Thyroid gland (tissue), 4 donors: ENCODE measurements at places on chromosomes 7 and 10. TPM values are rescaled to one million over a fixed set of nuclear protein-coding genes. Genes with fewer than 3 reads are reported as not detected.

DNA sequence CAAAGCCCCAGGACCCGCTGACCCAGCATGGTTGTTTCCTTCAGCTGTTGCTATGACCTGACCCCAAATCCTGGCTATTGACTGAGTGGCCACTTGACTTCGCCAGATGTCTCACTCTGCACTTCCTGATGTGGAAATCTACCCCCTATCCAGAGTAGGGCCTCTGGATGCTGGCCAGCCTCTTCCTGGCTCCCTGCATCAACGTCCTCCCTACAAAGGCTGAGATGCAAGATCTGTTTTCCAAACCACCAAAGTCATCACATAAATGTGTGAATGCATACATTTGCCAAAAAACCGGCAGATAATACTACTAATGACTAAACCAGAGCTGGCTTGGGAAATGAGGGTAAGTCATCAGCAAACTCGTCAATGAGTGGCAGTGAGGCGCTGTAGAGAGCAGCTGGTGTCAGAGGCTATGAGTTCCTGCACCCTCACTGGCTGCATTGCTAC is 70.4 kb downstream of the PYROXD2 start:
- peak; percentile 39 for DNase-seq

DNA sequence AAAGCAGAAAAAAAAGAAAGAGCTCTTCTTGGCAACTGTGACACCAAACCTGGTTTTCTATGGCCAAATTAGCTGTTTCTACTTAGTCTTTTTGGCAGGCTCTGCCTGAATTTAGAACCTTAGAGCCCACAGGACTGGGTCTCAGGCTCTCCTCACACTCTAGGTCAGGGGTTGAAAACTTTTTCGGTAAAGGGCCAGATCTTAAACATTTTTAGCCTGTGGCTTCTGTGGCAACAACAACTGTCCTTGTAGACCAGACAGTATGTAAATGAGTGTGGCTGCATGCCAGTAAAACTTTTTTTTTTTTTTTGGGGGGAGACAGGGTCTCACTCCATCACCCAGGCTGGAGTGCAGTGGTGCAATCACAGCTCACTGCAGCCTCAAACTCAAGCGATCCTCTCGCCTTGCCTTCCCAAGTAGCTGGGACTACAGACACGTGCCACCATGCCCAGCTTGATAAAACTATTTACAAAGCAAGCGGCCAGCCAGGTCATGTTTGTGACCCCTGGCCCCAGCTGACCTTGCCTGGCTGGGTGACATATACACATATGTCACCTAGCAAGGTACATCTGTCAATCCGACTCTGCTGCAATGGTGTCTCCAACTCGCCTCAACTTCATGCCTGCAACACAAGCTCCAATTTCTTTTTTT is 17.4 kb downstream of the KPNA7 start:
- no peak for DNase-seq

DNA sequence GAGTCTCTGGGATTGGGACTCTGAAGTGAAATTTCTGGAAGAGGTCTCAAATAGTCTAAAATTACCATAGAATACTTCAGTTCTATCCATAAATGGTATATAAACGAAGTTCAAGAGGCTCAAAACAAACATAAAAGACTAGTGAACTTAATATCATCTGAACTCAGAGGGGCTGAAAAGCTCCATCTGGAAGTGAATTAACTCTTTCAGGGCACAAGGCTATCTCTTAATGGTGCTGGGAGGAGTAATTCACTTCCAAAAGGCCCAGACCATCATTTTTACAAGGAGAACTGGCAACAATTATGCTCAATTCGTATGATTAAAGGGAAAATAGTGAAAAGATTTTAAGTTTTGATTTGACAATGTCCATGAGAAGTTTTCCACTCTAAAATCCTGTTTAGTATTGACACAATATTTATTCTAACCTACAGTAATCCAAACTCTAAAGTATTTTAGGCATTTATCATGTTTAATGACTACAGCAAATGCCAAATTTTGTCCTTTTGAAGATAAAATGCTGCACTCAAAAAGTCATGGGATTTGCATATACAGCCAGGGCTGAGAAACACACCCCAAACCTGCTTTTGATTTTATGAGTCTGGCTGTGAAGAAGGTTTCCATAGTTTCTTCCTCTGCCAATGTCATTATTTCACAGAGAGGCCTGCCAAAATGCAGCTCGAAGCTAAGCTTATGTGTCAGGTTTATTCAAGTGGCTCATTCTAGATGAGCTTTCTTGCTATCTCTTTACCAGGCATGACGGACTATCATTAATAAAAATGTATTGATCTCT is 143.9 kb downstream of the HIBADH start:
- no peak for DNase-seq

DNA sequence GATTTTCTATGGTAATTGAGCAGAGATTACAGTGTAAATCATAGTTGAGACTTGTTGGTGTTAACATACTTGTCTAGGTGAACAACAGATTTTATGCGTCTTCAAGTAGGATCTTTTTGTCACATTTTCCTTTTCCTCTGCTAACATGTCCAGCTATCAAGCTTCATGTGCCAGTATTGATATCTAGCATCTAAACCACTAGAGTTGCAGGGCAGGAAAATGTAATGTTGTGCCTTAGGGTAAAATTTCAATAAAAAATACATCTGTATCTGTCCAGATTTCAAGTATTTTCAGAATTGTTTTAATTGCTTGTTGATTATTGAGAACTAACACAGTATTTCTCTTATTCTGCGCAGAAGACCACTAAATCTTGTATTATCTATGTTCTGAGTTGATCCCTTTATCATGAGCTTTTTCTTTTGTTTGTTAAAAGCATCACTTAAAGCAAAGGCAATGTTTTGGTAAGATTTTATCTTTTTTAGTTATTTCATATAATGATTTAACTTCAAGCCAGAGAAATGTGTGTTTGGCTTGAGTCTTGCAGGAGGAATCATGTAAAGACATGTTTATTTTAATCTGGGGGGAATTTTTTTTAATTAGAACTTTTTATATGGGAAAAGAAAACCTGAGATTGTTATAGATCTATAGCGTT is 16.5 kb downstream of the BICC1 start:
- no peak for DNase-seq

GRCh38 chr10:67771200-67771599 is 66.8 kb downstream of the DNAJC12 start:
- no peak for DNase-seq

DNA sequence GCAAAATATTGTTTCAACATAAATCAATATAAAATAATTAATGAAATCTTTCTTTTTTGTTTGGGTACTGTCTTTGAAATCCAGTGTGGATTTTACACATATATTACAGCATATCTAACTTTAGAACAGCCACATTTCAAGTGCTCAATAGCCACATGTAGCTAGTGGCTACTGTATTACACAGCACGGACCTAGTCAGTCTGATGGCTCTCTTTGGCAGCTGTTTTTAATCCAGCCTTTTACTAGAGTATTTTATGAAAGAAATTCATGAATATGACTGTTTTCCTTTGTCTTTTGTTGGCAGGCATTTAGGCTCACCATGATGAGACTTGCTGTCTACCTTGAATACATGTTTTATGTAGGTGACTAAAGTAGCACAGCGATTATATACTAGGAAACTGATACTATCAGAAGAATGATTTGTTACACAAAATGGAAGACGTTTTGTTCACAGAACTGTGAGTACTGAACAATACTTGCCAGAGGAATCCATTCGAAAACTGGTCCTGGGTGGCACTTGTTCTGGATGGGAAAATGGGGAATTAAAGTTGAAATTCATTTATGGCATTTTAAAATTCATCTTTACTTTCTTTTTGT is 386.7 kb downstream of the PHTF2 start:
- DNase-seq: no peak

- DNase-seq: no peak
Observed at GRCh38 chr10:129605986-129606518, 139.0 kb downstream of the MGMT start.

GRCh38 chr7:157139810-157140510 is 1.2 kb downstream of the UBE3C start:
- no peak for DNase-seq

DNA sequence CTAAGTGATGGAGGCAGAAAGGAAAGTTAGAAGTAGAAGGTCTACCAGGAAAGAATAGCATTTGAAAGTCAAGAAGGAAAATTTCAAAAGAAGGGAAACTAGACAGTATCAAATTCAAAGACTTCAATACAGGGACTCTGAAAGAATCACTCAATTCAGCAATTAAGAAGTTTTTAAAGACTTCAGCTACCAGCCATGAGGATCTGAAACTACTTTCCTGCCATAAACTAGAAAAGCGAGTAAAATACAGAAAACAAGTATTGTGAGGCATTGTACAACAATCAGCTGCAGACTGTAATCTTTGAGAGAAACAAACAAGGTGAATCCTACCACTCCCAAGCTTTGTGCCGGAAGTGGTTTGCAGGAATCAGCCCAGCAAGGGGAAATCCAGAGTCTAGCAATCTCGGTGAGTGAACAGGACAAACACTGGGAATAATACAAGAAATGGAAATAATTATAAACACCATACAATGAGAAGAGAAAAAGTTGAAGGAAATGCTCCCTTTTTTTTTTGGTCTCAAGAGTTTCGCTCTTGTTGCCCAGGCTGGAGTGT is 62.4 kb downstream of the ARHGAP12 start:
- DNase-seq: no peak

GRCh38 chr7:158695726-158696452 is 8.7 kb downstream of the NCAPG2 start:
- DNase-seq: peak; percentile 61

DNA sequence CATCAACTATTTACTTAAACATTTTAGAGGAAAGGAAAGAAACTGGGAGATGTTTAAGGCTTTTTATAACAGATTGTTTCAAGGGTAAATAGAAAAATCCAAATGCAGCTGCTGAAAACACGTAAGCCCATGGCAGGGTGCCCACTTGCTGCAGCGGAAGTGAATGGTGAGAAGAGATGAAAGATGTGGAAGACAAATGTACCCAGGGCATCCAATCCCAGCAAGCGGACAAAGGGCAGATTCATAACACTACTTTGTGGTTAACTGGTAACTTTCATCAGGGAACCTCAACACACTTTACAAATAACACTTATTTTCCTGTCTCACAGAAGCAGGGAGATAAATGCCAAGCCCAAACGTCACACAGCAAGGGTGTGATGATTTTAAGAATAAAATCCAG is 358.4 kb downstream of the KCNMA1 start:
- DNase-seq: no peak

GRCh38 chr7:154684666-154685563 is 318.0 kb downstream of the PAXIP1 start:
- DNase-seq: no peak

DNA sequence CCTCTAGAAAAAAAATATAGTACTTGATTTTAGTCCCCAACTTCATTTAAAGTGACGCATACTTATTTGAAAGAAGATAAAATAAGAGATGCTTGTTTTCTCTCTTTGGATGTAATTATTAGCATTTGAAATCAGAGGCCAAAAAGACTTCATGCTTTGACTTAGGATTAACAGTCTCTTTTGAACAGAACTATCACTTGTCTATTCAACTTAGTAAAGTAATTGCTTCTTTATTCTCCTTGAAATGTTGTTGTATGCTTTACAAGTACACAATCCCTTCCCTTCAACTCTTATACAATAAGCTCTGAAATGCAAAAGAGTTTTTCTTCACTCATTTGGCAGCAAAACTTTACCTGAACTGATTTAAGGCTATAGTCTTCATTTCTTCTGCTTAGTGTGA is 80.8 kb downstream of the HIBADH start:
- DNase-seq: no peak

DNA sequence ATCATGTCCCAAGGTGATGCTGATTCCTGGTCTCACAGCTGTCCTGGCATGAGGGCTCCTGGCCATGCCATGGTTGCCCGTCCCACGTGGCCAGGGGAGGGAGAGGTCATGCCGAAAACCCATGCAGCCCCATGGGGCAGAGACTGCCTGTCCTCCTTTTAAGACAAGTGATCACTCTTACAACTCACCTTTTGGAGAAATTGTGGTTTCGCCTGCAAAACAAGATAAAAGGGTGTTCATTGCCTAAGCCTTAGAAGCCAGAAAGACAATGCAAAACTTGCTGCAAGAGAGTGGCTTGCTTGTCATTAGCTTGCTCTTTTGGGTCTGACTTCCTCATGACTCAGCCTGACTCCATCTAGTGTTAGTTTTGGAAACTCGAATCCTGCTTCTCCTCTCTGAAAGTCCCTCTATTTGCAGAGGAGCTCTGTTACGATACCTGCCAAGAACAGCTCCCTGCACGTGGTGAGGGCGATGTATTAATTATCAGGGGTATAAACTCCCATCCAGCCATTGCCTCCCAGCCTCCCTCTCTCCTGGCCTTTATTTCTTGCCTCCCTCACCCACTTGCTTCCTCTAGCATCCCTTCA is 26.7 kb downstream of the TMEM273 start:
- peak; percentile 22 for DNase-seq

GRCh38 chr7:149850007-149850594 is 11.9 kb downstream of the ZNF862 start:
- no peak for DNase-seq

DNA sequence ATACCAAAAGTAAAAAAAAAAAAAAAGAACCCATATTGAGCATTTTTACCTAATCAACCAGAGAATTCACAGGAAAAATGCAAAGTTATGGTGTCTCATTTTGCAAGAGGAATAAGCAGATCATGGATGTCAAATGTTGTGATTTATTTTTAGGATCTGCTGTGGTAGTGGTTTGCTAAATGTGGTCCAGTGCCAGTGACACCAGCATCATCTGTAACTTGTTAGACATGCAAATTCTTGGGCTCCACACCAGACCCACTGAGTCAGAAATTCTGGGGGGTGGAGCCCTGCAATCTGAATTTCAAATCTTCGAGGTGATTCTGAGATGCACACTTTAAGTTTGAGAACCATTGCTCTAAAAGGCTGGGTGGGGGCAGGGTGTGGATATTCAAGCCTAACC is 30.1 kb upstream of the ZEB1 start:
- no peak for DNase-seq

DNA sequence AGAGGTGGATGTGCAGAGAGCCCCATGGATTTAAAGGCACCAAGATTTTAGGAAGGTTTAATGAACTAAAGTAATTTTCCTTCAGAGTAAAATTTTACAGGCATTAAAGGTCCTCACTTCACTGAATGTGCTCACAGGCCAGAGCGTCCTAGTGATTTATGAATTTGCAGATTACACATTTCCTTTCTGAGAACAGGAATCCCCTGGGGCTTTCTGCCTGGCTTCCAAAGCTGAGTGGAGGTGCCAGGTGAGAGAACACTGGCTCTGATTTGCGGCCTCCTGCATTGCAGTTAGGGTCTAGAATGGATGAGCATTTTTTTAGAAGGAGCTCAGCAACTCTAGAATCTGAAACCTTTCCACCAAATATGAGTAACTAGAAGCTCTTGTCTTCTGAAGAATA is 194.3 kb downstream of the SORCS3 start:
- no peak for DNase-seq

DNA sequence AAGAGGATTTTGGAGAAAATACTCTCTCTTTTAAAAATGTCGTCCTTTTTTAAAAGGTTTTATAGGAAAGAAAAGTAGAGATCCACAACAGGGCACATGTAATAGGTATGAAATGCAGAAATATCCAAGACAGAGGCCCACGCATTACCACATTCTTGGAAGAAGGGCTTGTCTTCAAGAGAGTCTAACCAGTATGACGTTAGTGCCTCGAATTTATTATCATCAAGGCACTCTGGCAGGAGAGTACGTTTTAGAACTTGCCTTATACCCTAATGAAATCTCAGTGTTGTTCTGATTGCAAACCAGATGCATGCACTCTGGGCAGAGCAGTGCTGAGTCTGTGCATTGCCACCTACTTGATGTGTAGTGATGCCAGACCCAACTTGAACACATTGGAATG is 342.6 kb upstream of the NFE2L3 start:
- DNase-seq: no peak

The TRPV5 gene
- total RNA-seq: not detected

The ASB10 gene
- total RNA-seq: not detected

The C7orf33 gene
- total RNA-seq: not detected

The CCDC172 gene
- not detected for total RNA-seq

The ADAM22 gene
- total RNA-seq: 25.0 TPM

The AKR1C4 gene
- not detected for total RNA-seq

The CDC14C gene
- total RNA-seq: not detected

The NXPH1 gene
- total RNA-seq: not detected

The VGF gene
- total RNA-seq: not detected
